Activated T-helper 1 cell treated with Interleukin-2 at 50 U/mL for 16 hours (primary cell): ENCODE measurements at places on chromosomes 13 and 19.

- DNase-seq, result no peak
These were observed 42.9 kb upstream of the URAD start for GRCh38 chr13:28031220-28031895.

DNA sequence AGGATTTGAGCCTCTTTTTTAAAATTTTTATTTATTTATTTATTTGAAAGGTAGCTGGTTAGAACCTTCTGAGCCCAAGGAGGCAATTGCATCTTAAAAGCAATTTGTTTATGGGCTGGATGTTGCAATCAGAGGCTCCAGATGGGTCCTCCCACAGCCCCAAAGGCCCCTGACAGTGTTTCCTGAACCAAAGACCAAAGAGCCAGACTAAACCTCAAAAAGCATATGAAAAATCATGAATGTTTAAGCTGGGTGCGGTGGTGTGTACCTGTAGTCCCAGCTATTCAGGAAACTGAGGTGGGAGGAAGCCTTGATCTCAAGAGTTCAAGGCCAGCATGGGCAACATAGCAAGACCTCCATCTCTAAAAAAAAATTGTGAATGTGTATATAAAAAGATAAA lies 67.8 kb upstream of the RGCC start:
- DNase-seq, result no peak

DNA sequence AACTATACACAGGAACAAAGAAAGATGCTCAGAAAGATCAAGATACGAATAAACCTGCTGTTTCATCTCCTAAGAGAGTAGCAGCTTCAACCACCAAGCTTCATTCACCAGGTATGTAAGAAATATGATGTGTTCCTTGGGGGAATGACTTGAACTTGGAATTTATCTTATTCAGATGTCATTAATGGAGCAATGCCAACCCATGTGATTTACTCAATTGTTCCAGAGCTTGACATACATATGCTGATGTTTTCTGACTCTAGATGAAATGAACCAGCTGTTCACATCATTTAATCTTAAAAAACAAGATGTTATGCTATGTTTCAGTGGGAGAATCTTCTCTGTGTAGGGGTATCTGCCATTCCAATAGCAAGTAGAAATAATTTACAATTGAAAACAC lies 270.9 kb downstream of the SLC7A1 start:
- no peak for DNase-seq

DNA sequence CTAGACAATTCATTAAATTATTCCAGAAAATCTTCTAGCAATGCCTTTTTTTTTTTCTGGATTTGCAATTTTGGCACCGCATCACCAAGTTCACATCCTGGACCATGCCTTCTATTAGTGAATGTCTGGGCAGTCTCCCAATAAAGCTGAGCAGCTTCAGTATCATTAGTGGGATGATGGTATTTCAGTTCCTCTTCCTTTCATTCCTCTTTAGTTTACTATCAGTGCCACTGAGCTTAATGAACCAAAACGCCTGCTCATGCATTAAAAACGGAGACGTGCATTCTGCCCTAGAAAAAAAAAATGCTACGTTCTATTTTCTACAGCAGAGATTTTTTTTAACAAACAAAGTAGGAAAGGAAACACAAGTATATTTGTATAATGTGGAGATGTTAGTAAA lies 343.0 kb downstream of the PCDH9 start:
- DNase-seq, result no peak

GRCh38 chr19:50778906-50779430 lies 8.7 kb downstream of the GPR32 start:
- no peak for DNase-seq

DNA sequence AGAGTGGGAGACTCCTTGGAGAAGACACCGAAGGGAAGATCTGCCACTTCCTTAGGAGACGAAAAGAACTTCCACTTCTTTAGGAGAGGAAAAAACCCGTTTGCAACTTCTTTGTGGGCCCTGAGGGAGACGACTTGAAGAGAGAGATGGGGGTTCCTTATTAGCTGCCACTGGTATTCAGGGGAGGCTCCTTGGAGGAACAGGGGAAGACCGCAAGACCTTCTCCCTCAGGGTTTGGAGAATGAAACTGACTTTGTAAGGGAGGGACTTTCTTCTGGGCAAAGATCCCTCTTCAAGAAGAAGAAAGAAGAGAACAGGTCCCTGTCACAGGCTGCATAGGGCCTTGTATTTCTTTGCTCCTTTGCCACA lies 416 bp downstream of the BCKDHA start:
- DNase-seq, result no peak

GRCh38 chr19:21128901-21129698 lies 12.7 kb upstream of the ZNF431 start:
- DNase-seq, result no peak
